ENCODE measurements at places on chromosomes 1 and 21.

- no peak for DNase-seq
These were observed 81.2 kb downstream of the EPHB2 start for GRCh38 chr1:22791831-22792347.

DNA sequence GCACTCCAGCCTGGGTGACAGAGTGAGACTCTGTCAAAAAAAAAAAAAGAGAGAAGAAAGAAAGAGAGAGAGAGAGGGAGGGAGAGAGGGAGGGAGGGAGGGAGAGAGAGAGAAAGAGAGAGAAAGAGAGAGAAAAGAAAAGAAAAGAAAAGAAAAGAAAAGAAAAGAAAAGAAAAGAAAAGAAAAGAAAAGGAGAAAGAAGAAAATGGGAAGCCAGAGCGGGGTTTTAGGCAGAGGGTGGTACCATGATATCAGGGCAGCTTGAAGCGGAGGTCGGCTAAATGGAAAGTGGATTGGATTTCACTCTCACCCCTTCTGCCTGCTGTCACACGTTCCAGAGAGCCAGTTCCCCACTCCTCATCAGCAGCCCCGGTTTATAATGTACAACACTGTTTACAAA, 1.9 kb downstream of the TMCO4 start:
- no peak for DNase-seq

- peak; percentile 39 for DNase-seq
These were observed 133.4 kb downstream of the COP1 start for GRCh38 chr1:176073524-176074157.

- no peak for DNase-seq
These were observed 107.5 kb upstream of the CLDN14 start for GRCh38 chr21:36587388-36587787.

DNA sequence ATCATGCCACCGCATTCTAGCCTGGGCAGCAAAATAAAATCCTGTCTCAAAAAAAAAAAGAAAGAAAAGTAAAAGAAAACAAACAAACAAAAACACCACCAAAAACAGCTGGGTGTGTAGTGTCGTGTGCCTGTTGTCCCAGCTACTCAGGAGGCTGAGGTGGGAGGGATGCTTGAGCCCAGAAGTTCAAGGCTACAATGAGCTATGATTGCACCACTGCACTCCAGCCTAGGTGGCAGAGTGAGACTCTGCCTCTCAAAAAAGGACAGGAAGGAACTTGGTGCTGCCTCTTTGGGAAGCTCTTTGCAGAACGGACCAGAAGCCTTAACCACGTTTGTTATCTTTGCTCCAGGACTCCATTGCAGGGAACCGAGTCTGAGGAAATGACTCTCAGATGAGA, 11.0 kb downstream of the KIF17 start:
- no peak for DNase-seq

DNA sequence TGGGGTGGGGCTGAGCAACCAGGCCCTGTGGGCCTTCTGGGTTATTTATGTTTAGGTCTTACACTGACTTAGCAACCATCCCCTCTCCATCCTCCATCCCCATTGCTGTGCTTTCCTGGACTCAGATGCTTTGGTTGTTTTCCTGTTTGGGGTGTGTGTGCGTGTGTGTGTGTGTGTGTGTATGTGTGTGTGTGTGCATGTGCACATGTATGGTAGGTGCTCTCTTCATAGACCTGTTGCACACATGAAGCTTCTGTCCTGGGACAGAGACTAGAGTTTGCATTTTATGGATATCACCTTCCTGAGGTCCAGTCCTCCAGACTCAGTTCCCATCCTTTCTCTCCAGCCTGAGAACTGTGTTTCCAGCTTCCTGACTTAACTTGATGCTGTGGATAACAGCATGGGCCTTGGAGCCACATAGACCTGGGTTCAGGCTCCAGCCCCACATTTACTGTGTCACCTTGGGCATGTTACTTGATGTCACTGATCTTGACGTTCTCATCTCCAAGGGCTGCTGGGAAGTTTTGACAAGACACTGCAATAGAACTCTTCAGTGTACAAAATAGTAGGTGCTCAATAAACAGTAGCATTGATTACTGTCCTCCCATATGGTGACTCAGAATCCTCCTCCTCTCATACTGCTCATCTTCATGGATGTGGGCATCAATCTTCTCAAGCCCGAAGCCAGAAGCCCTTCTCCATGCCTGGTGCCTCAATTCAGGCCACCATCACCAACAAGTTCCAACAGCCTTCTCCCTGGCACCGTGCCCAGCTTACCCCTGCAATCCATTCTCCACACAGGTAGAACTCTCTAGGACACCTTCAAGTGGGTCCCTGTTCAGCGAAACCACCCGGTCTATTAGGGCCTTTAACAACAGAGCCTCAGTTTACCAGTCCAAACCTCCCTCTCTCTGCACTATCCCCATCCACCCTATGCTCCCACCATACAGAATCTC, 181.8 kb upstream of the EDN2 start:
- DNase-seq: no peak

DNA sequence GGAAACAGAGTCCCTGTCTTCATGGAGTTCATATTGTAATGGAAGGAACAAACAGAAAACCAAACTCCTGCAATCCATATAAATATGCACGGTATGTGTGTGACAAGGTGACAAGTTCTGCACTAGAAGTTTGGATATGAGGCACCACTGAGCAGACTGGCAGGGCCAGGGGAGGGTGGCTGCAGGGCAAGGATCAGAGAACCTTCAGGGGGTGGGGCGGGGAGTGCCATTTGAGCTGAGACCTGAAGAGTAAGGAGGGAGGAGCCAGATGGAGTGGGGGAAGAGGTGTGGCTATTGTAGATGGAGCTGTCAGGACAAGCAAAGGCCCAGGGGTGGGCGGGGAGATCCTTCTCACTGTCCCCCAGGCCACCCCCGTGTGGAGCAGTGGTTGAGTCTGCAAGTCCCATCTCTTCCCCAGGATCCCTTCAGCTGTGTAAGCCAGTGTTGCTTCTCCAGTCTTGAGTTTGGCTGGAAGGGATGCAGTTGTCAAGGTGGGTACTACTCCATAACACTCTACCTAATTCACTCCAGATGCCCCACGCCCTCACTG, 76.4 kb downstream of the ATP5PO start:
- DNase-seq: no peak

GRCh38 chr1:89466307-89466930, 58.2 kb upstream of the LRRC8B start:
- no peak for DNase-seq

DNA sequence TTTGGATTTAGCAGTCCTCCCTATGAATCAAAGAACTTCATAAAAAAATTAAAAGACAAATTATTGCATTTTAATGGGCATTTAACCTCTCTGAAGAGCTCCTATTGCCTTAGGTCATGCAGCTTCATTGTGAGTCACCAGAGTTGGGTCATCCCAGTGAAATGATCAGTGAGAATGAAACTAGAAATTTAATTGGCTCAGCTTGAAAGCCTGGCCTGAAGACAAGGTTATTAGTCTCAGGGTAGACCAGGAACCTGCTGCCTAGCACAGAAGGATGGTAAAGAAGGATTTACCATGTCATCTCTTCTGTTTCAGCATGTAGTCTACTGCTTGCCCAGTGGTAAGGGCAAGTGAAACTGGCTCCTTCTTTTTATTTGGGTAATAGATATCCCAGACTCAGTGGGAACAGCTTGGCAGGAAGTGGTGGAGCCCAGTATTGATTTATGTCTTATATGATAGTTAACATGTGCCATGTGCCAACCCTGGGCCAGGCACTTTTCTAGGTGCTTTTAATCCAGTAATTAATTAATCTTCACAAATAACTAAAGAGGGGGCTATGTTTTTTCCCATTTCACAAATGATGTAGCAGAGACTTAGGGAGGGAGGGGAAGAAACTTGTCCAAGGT, 23.6 kb downstream of the LAMC2 start:
- DNase-seq: no peak

DNA sequence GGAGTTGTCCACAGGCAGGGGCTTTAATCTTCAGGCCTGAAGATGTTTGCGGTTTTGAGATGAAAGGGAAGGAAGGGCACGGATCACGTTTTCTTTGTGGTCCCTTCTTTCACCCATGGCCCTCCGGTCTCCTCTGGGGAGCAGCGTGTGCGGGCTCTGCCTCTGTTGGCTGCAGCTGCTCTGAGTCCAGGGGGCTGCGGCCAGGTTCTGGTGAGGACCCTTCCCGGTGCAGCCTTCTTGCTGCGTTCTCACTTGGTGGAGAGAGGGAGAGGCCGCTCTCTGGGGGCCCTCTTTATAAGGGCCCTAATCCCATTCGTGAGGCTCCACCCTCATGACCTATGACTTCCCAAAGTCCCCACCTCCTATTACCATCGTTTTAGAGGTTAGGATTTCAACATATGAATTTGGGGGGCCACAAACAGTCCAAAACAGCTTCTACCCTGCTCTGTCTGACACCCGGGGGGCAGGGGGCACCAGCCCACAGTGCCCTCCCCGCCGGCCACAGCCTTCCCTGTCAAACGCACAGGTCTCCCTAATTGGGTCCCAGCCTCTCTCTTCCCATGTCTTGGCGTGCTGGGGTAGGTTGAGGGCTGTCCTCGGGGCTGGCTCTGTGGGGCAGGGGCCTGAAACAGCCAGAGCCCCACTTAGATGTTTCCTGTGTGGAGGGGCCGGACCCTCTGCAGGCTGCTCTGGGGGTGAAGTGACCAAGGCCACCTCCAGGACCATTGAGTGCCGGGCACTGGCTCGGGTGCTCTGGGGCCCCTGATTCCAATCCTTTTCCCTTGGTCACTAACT, 100.1 kb upstream of the C1orf174 start:
- DNase-seq: no peak

DNA sequence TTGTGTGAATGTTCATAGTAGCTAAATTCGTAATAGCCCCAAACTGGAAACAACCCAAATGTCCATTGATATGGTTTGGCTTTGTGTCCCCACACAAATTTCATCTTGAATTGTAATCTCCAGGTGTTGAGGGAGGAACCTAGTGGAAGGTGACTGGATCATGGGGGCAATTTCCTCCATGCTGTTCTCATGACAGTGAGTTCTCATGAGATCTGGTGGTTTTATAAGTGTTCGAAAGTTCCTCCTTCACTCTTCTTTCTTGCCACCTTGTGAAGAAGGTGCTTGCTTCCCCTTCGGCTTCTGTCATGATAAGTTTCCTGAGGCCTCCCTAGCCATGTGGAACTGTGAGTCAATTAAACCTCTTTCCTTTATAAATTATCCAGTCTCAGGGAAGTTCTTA, 11.3 kb downstream of the UBE2G2 start:
- DNase-seq: no peak

GRCh38 chr1:234683861-234684632, 74.1 kb upstream of the IRF2BP2 start:
- no peak for DNase-seq

- DNase-seq: no peak
These were observed 87.2 kb downstream of the TGFBR3 start for GRCh38 chr1:91798740-91799139.

DNA sequence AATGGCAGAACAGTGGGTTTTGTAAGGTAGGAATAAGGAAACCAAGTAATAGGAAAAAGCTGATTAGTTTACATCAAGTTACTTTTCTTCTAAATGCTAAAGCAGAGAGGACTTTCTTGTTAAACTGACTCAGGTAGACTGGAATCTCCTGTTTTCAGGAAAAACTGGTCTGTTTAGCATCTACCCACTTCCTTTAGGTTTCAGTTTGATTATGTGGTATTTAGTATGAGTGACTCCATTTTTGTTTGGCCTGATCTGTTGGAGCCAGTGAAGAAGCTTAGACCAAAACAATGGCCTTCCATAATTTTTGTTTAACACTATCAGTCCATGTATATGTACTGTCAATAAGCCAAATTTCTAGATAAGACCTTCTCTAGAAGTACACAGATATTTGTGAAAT, 88.4 kb downstream of the EPB41 start:
- DNase-seq: no peak

- DNase-seq: no peak
These were observed 17.2 kb downstream of the CEP350 start for GRCh38 chr1:179971563-179972496.

GRCh38 chr21:37974081-37974480, 57.8 kb upstream of the KCNJ6 start:
- DNase-seq: no peak

DNA sequence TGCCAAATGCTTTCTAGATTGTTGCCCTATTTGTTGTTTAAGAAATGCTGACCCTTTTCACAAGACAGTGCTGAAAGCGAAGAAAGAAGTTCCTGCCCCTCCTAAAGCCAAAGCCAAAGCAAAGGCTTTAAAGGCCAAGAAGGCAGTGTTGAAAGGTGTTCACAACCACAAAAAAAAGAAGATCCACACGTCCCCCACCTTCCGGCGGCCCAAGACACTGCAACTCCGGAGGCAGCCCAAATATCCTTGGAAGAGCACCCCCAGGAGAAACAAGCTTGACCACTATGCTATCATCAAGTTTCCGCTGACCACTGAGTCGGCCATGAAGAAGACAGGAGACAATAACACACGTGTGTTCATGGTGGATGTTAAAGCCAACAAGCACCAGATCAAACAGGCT, 55.7 kb downstream of the PSMG1 start:
- no peak for DNase-seq

GRCh38 chr1:7407980-7408770, 362.9 kb upstream of the VAMP3 start:
- DNase-seq: no peak

GRCh38 chr1:200028586-200029034, 1.1 kb downstream of the NR5A2 start:
- DNase-seq: no peak

DNA sequence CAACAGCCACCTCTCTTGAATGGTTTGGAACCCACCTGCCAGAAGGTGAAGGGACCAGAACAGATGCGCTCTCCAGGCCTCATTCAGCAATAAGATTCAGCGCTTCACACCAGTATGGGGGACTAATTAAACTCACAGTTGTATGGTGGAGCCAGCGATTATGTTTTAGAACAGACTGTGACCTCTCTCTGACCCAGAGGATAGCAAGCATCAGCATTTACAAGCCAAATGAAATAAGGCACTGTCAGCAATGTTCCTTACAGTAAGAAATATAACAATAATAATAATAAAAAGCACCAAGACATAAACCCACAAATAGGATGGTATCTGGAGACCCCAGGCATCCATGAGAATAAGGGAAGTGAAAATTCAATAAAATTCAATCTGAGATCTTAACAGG, 6.9 kb upstream of the CDC42BPA start:
- no peak for DNase-seq

DNA sequence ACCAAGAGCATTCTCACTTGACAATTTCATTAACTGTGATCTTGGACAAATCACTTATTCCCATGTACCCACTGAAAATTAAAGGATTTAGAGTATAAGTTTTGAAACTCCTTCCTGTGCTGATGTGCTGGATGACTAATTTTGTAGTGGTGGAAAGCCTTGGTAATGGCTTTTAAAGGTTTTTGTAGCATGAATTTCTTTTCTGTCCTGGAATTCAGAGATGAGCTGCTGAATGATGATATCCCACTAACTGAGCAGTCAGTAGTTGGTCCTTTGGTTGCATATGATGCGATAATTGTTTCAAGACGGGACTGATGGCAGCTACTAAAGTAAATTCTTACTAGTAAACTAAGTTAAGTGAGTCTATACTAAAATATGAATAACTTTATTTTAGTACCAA, 5.2 kb downstream of the RPL5 start:
- no peak for DNase-seq

DNA sequence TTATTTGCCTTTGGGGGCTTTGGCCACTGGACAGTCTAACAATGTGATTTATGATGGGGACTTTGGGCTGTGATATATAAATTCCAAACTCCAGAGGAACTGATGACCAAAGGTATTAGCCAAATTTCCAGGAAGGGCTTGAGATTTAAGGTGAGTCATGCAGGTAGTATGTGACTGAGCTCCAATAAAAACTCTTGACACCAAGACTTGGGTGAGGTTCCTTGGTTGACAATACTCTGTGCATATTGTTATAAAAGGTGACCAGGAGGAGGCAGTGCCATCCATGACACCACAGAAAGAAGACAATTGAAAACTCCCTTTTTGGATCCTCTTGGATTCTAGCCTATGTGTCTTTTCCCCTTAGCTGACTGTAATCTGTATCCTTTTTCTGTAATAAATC, 392.7 kb upstream of the LRRC7 start:
- no peak for DNase-seq

All from stimulated activated CD4-positive, alpha-beta T cell treated with anti-CD3 and anti-CD28 coated beads, Interleukin-2, amount 100 ng/mL, for 48 hours (primary cell).